ENCODE measurements at places on chromosomes 13 and 19.

DNA sequence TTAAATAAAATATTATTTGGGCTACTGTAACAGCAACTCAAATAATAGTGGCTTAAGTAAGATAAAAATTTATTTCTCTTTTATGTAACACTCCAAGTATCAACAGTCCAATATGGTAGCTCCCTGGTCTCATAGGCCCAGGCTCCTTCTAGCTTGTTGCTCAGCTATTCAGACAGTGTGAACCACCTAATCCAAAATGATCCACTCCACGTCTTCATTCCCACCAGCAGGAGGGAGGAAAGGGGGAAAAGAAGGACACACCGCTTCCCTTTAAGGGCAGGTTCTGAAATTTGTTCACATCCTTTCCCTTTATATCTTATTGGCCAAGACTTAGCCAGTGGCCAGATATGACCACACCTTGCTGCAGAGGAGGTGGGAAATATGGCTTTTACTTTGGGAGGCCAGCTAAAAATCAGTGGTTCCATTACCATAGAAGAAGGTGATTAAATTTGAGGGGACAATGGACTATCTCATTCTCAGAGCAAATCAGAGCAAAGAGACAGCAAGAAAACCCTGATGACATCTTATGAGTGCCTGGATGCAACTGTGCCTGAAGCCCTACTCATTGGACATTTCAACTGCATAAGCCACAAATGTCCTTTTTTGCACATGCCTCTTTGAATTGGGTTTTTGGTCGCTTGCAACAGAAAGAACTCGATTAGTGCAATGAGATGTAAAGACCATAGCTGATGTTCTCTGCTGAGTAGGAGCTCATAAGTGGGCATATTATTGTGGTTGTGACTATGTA is 7.0 kb upstream of the EPOR start:
- H3K36me3 ChIP-seq: no peaks in the 10 kb centered on the region
- no peaks in the 10 kb centered on the region for H3K27me3 ChIP-seq
- no peak overlapping the region for H3K4me3 ChIP-seq

DNA sequence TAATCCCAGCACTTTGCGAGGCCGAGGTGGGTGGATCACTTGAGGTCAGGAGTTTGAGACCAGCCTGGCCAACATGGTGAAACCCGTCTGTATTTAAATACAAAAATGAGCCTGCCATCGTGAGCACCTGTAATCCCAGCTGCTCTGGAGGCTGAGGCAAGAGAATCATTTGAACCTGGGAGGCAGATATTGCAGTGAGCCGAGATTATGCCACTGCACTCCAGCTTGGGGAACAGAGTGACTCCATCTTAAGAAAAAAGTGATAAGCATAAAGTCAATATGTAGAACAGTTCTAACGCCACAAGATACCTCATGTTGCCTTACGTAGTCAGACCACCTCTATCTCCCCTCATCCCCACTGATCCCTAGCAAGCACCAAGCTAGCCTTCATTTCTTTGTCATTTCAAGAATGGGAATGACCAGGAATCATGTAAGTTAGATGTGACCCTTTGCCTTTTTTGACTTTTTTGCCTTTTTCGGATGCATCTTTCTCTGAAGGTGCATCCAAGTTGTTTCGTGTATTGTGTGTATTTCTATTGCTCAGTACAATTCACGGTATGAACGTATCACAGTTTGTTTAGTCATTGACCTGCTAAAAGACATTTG is 6.4 kb downstream of the RPL21 start:
- H3K27ac ChIP-seq: no peak overlapping the region
- H3K27me3 ChIP-seq: no peaks in the 10 kb centered on the region
- H3K36me3 ChIP-seq: peaks cover 89% of the 10 kb centered on the region

DNA sequence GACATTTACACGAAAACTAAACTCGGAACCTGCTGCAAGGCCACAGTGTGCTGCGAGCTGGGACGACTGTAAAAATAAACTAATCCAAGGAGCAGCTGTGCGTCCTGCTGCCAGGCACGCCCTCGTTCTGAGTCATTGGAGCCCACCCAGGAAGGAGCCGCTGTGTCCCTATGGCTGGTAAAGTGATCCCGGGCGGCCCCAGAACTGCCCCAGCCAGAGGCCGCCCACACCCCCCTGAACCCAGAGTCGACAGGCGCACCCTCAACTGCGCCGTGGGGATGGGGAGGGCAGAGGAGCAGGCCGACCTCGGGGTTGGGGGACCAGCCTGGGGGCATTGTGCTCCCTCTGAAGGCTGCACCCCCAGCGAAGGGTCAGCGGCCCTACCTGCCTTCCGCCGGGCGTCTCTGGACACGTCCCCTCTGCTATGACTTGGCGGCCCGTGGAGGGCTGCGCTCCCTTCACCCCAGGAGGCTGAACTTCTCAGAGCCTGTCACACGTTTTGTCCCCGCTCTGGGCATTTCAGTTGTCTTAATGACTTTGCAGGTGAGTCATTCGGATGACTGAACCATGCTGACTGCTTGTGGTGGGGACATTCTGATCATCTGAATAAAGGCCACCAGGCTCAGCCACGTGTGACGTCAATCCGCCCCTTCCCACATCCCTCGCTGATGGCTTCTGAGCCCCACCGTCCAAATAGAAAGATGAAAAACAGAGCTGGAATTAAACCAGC is 42.7 kb downstream of the ADPRHL1 start:
- no peak overlapping the region for H3K4me3 ChIP-seq
- no peak overlapping the region for H3K27ac ChIP-seq
- no peaks in the 10 kb centered on the region for H3K4me1 ChIP-seq

DNA sequence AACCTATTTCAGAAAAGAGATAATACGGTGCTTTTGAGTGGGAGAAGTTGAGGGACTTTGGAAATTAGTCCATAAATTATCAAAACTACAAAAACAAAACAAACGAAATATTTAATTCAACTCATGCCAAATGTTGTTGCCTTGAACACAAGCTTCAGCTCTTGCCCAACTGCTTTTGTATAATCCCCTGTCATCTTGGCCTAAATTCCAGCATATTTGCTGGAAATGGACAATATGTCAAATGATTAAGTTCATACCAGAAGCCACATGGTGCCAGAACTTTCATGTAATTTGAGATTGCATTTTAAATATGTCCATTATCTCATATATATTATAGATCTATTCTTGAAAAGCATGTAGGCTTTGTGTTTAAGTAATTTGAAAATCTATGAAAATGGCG is 373.7 kb upstream of the SLITRK6 start:
- H3K4me3 ChIP-seq: no peak overlapping the region
- no peaks in the 10 kb centered on the region for H3K27me3 ChIP-seq
- H3K36me3 ChIP-seq: no peaks in the 10 kb centered on the region
- no peak overlapping the region for H3K27ac ChIP-seq

DNA sequence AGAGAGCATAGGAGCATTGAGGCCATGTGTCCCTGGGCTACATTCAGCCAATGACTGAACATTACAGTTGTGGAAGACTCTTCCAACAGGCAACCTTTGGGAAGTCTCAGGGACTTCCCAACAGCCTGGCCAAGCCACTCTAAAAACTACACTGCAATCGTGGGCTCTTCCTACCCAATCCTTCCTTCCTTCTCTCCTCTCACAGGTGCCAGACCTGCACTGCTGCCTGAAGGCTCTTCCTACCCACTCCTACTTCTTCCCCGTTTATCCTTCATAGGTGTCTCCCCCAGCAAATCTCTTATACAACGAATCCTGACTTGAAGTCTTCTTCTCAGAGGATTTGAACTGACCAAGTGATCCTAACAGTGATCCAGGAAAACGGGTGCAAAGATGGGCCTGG is 47.1 kb upstream of the MBNL2 start:
- no peaks in the 10 kb centered on the region for H3K36me3 ChIP-seq
- no peaks in the 10 kb centered on the region for H3K4me1 ChIP-seq
- no peak for DNase-seq

DNA sequence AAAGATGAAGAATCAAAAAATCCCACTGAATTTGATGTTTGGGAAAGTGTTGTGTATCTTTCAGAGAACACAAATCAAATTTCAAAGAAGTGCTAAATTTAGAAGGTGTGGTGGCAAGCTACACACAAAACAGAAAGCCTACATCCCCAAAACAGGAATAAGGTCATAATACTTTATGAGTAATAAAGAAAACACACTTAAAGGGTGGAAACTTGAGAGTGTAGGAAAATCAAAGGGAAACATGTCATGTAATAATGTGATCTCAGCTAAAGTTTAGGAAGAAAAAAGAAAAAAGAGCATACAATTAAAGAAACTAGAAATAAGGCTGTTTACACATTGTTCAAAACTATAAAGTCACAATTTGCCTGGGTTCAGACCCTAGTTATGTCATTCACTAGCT is 668.7 kb downstream of the PCDH17 start:
- no peaks in the 10 kb centered on the region for H3K36me3 ChIP-seq
- H3K27me3 ChIP-seq: no peaks in the 10 kb centered on the region
- no peak overlapping the region for H3K27ac ChIP-seq
- no peak for DNase-seq
- H3K4me1 ChIP-seq: no peaks in the 10 kb centered on the region
- no peak overlapping the region for H3K4me3 ChIP-seq

DNA sequence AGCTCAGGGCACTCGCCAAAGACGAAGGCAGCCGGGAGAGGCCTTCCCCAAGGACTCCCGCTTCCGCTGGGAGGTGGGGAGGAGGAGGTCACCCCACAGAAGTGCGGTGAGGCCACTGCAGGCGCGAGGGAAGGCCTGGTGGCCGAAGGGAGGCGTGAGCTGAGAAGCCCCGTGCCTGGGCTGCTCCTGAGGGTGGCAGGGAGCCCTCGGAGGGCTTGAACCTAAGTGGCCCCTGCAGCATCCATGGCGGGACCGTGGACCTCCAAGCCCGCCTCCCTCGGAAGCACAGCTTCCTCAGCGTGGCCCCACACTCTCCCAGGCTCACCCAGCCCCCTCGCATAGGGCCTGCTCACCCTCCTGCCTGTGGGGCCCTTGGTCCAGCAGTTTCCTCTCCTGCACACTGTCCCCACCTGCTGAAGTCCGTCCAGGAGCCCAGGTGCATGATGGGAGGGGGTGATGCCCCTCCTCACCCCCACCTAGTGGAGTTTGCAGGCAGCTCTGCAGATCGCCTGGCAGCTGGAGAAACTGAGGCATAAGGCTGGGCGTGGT is 25.9 kb downstream of the EFNA2 start:
- no peaks in the 10 kb centered on the region for H3K36me3 ChIP-seq
- H3K4me1 ChIP-seq: no peaks in the 10 kb centered on the region
- H3K27me3 ChIP-seq: peaks cover 3% of the 10 kb centered on the region
- no peak for DNase-seq

- DNase-seq: no peak
- H3K4me3 ChIP-seq: no peak overlapping the region
- H3K27ac ChIP-seq: no peak overlapping the region
- no peaks in the 10 kb centered on the region for H3K4me1 ChIP-seq
- H3K36me3 ChIP-seq: no peaks in the 10 kb centered on the region
- H3K27me3 ChIP-seq: no peaks in the 10 kb centered on the region
These were observed 368.8 kb downstream of the TDRD3 start for GRCh38 chr13:60765700-60766411.

DNA sequence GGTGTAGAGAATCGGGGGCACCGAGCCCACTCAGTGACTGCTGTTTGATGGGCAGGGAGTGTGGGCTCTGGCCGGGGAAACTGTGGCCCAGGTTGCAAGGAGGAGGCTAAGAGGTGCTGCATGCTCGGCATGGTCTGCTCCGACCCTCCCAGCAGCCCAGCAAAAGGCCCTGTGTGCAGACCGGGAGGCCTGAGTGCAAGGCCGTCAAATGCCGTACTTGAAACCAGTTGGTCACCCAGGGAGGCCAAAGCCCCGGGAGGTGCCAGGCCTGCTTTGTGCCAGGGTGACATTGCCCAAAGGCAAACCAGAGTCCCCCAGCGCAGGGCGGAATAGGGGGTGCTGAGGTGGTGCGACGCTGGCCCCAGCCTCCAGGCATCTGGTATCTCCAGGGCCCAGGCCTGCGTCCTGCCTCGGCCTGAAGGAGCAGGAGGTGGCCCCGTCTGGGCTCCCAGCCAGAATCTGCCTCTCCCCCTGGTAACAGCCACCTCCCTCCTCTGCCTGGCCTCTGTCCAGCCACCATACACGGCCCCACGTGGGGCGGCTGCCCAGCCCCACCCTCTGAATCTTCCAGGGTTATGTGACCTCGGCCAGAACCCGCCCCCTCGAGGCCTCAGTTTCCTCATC is 4.0 kb downstream of the PIK3R2 start:
- peaks cover 39% of the 10 kb centered on the region for H3K4me1 ChIP-seq
- no peak for DNase-seq
- no peak overlapping the region for H3K27ac ChIP-seq
- no peak overlapping the region for H3K4me3 ChIP-seq

GRCh38 chr13:100566543-100566942 is 22.0 kb downstream of the GGACT start:
- no peak overlapping the region for H3K4me3 ChIP-seq
- H3K27me3 ChIP-seq: no peaks in the 10 kb centered on the region
- no peak for DNase-seq
- H3K4me1 ChIP-seq: no peaks in the 10 kb centered on the region
- no peaks in the 10 kb centered on the region for H3K36me3 ChIP-seq
- H3K27ac ChIP-seq: no peak overlapping the region

Measured in DND-41 (cell line).